Activated CD8-positive, alpha-beta memory T cell treated with anti-CD3 and anti-CD28 coated beads for 1 hour (primary cell): ENCODE measurements at places on chromosomes 4 and X.

GRCh38 chr4:1472148-1472797, 66.0 kb upstream of the NKX1-1 start:
- no peak for DNase-seq

GRCh38 chr4:81663368-81663767, 191.7 kb upstream of the RASGEF1B start:
- DNase-seq = no peak

- no peak for DNase-seq
Measured at GRCh38 chr4:168769416-168769815, 240.6 kb downstream of the CBR4 start.

- DNase-seq = no peak
Measured at GRCh38 chr4:151690164-151690870, 70.5 kb downstream of the GATB start.

DNA sequence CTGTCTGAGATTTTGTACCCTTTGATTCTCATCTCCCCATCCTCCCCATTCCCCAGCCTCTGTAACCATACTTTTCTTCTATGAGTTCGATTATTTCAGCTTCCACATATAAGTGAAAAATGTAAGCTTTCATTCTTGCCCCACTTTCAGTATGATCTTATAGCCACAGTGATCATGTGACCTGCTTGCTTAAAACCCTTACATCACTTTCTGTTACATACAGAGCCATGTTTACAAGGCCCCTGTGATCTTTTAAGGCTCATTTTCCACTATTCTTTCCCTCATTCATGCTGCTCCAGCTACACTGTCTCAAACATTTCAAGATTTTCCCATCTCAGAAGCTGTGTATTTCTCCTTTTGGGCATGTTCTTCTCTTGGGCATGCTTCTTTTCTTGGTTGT, 147.7 kb downstream of the DCK start:
- DNase-seq = no peak

GRCh38 chr4:151415978-151416377, 7.0 kb downstream of the FHIP1A start:
- DNase-seq = no peak

DNA sequence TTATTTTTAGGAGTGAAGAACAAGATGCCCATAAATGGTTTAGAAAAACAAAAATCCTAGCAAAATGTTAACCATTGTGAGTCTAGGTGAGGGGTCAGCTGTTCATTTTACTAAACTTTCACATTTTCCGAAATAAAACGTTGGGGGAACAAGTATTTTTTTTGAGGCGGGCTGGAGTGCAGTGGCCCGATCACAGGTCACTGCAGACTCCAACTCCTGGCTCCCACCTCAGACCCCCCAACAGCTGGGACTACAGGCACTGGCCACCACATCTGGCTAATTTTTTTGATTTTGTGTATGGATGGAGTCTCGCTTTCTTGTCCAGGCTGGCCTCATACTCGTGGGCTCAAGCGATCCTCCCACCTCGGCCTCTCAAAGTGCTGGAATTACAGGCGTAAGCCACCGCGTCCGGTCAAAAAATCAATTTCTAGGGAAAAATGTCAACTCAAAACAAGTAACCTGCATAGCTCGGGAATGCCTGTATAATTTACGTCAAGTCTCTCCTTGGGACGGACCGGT, 742 bp upstream of the TAF1 start:
- DNase-seq = no peak

DNA sequence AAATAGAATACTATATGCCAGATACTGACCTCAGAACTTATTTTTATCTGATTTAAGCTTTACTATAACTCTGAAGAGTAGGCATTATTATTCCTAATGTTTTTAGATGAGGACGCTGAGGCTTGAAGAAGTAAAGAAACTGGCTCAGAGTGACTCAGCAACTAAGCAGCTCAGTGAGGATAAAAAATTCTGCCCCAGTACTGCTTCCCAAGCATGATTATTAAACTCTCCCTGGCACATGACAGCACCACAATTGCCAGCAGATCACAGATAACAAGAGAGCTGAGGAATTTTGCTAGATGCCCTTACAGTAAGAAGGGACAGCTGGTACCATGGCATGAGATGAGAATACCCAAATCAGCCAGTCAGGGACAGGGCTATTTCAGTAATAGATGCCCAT, 219.4 kb downstream of the NKX6-1 start:
- no peak for DNase-seq

GRCh38 chr4:7253837-7254236, 61.5 kb downstream of the SORCS2 start:
- no peak for DNase-seq

GRCh38 chrX:81355436-81355835, 153.5 kb downstream of the SH3BGRL start:
- no peak for DNase-seq

DNA sequence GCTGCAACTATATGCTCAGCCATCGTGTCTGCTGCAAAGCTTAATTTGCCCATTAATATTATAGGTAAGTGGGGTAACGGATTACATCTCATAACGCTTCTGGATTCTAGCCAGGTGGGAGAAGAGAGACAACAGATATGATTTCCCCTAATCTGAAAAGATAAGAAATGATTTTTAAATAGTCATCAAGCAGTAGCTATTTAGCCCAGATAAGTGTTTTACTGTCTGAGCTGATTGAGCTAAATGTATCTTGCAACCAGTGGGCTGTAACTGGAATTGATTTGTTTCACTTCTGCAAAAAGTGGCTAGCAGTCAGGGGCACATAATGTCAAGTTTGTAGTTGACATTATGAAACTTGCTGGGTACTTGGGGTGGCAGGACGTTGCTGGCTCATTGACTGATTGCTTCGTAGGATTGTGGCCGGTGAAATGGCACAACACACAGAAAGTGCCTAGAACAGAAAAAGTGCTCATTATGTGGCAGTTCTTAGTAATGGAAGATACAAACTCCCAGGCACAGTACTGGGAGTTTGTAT, 18.5 kb downstream of the LAP3 start:
- no peak for DNase-seq

GRCh38 chr4:139484783-139485311, 30.9 kb downstream of the RAB33B start:
- no peak for DNase-seq

GRCh38 chrX:68506649-68507048, 7.8 kb downstream of the YIPF6 start:
- no peak for DNase-seq

DNA sequence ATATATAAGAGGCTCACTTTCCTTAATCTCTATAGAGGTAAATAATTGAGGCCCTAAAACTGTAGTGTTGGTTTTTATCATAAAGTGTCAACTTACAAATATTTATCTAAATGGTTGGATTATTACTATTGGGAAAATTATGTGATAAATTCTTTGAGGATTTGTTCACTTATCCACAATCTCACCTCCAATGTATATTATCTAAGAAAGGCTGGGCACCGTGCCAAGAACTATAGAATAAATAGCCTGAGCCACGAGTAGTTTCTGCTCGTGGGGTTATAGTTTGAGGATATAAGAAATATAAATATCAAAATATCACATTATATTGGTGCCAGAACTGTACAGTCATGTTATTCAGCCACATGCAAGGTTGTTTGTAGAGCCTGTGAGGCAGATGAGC, 177.9 kb downstream of the VEGFC start:
- DNase-seq = no peak

GRCh38 chr4:175884048-175884447, 72.0 kb upstream of the GPM6A start:
- no peak for DNase-seq

- no peak for DNase-seq
Measured at GRCh38 chr4:184815046-184815877, 10.5 kb downstream of the ACSL1 start.

- DNase-seq = no peak
Measured at GRCh38 chr4:38099020-38099600, 138.9 kb downstream of the PTTG2 start.

GRCh38 chr4:42268824-42269223, 116.4 kb upstream of the BEND4 start:
- no peak for DNase-seq

GRCh38 chrX:150842198-150842685, 56.2 kb downstream of the CD99L2 start:
- DNase-seq = no peak

- DNase-seq = no peak
Measured at GRCh38 chr4:180578175-180578574, 1665.0 kb upstream of the TENM3 start.

- DNase-seq = no peak
Measured at GRCh38 chr4:90349636-90350035, 222.4 kb downstream of the CCSER1 start.

GRCh38 chr4:14856062-14856933, 146.0 kb upstream of the CPEB2 start:
- no peak for DNase-seq

GRCh38 chr4:125313497-125313896, 1.3 kb upstream of the FAT4 start:
- no peak for DNase-seq
